IMR-90 (cell line): ENCODE measurements at places on chromosomes 11 and 22.

GRCh38 chr11:74035264-74035663, 26.4 kb upstream of the UCP3 start:
- DNase-seq, result peak; percentile 72
- H3K27me3 ChIP-seq, result no peaks in the 10 kb centered on the region
- no peak overlapping the region for H3K27ac ChIP-seq
- no peak overlapping the region for H3K4me3 ChIP-seq
- H3K36me3 ChIP-seq, result peaks cover 28% of the 10 kb centered on the region

DNA sequence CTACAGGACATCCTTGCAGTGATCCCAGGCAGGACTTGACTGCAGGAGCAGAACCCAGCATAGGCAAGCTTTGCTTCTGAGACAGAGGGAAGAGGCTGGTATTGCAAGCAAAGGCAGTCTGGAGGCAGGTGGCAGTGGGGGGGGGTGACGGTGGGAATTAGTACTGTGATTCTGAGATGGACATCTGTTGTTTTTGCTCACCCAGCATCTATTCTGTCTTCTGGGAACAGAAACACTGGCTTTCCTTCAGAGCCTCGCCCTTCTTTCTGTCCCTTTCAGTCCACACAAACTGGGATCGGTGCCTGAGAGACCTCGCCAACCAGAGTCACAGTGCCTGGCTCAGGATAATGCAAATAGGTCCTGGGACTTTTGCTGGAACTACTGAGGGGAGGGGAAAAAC, 31.2 kb upstream of the RASL10A start:
- H3K27me3 ChIP-seq, result no peaks in the 10 kb centered on the region
- H3K27ac ChIP-seq, result no peak overlapping the region
- H3K4me1 ChIP-seq, result no peaks in the 10 kb centered on the region

DNA sequence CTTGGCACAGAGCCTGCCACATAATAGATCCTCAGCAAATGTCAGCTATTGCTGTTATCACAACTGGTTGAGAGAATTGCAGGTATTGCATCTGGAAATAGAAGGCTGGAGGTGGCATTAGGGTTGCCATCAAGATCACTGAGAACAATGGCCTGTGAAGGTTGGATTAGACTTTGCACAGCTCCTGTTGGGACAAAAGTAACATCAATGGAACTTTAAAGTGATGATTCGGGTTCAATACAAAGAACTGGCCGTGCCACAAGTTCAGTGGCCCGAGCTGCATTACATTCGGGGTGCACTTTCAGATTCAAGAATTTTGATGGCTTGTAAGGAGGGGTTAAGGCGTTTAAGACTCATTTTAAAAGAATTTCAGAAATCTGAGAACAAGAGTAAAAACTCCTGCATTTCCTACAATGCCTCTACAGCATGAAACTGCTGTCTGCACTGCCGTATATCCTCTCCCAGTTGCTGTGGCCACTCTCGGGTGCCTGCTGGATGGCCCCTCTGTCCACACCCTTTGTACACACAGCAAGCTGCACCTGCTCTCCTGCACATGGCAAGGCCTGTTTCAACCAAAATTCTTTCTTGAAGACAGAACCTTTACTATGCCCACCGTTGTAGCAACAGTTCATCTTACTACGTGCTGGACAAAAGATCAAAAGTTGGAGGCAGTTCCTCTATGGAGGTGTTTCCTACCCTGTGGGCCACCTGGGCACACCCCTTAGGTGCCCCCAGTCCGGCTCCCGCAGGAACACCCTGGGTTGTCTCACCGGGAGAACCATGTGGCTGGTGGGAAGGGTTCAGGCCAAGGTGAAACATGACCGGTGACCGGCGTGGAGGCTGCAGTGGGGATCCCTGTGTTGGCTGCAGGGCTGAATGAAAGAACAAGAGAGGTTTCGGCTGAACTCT, 17.5 kb upstream of the SHANK2 start:
- no peak for DNase-seq
- H3K4me1 ChIP-seq, result peaks cover 8% of the 10 kb centered on the region
- no peak overlapping the region for H3K4me3 ChIP-seq
- no peaks in the 10 kb centered on the region for H3K36me3 ChIP-seq
- H3K27me3 ChIP-seq, result 0 out of 2 replicates have a peak, but pooled peaks cover 3% of the 10 kb centered on the region
- no peak overlapping the region for H3K27ac ChIP-seq

DNA sequence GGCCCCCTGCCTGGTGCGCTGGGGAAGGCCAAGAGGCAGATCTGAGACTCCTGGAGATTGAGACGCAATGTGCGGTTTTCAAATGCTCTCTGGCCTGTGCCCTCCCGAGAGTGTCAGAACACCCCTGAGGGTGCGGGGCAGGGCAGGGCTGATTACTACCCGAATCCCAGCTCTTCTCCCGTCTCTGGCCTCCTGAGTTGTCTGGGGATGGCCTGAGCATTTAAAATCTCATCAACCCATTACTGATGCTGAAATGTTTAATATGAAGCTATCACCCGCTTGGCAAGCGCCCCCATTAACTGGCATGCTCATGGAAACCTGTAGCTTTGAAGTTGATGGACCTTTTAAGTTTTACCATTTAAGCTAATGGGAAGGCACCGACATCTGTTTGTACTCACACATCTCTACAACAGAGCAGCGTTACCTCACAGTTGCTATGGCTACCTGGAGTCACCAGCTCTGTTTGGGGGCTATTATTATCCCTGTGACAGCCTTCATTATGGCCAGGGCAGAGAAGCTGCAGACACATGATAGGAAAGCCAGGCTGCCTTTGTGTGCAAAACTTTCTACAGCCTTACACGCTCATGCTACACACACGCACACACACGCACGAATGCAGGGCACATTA, 3.6 kb upstream of the MB start:
- H3K27me3 ChIP-seq, result peaks cover 15% of the 10 kb centered on the region
- no peak overlapping the region for H3K27ac ChIP-seq
- DNase-seq, result peak; percentile 36
- H3K4me1 ChIP-seq, result peaks cover 2% of the 10 kb centered on the region; the same call in 1 of the 2 replicates

DNA sequence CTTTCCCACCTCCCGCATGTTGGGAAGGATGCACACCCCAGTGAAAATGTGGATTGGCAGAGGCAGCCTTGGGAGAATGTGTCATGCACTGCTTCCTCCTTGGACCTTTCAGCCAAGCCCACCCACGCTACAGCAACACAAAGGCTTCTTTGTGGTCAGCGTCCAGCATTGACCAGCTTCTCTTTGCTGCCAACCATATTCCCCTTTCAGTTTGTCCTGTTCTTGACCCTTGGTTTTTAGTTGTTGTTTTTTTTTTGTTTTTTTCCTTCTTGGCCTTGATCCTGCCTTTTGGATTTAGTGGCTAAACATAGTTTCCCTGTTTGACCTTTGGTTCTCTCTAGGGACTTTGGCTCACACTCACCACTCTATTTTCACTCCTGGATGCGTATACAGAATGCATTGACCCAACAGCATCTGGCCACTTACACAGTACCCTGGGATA, 573.6 kb downstream of the INSC start:
- DNase-seq, result peak; percentile 68
- H3K4me1 ChIP-seq, result no peaks in the 10 kb centered on the region; the same call in 1 of the 2 replicates
- H3K4me3 ChIP-seq, result no peak overlapping the region
- no peaks in the 10 kb centered on the region for H3K27me3 ChIP-seq
- no peaks in the 10 kb centered on the region for H3K36me3 ChIP-seq
- H3K27ac ChIP-seq, result no peak overlapping the region

- no peaks in the 10 kb centered on the region for H3K27me3 ChIP-seq
- H3K27ac ChIP-seq, result no peak overlapping the region
- no peak for DNase-seq
- H3K4me3 ChIP-seq, result no peak overlapping the region
- H3K36me3 ChIP-seq, result peaks cover 45% of the 10 kb centered on the region
Observed at GRCh38 chr11:68053117-68053516, 14.3 kb downstream of the TCIRG1 start.

- no peaks in the 10 kb centered on the region for H3K27me3 ChIP-seq
- peak; percentile 21 for DNase-seq
- H3K4me3 ChIP-seq, result no peak overlapping the region
- H3K27ac ChIP-seq, result no peak overlapping the region
- H3K36me3 ChIP-seq, result peaks cover 4% of the 10 kb centered on the region; the same call in 1 of the 2 replicates
Observed at GRCh38 chr11:45209891-45210699, 63.7 kb downstream of the PRDM11 start.

- H3K27me3 ChIP-seq, result peaks cover 46% of the 10 kb centered on the region
- peak; percentile 42 for DNase-seq
- H3K36me3 ChIP-seq, result no peaks in the 10 kb centered on the region
- no peak overlapping the region for H3K4me3 ChIP-seq
- no peak overlapping the region for H3K27ac ChIP-seq
- H3K4me1 ChIP-seq, result peaks cover 4% of the 10 kb centered on the region; the same call in 1 of the 2 replicates
Observed at GRCh38 chr11:1548221-1549070, 23.6 kb downstream of the DUSP8 start.

- H3K36me3 ChIP-seq, result no peaks in the 10 kb centered on the region
- H3K27ac ChIP-seq, result no peak overlapping the region
- H3K4me1 ChIP-seq, result peaks cover 5% of the 10 kb centered on the region
- H3K27me3 ChIP-seq, result no peaks in the 10 kb centered on the region
- DNase-seq, result no peak
Observed at GRCh38 chr22:44316393-44317122, 3.8 kb upstream of the SHISAL1 start.

GRCh38 chr22:32920734-32921133, 119.2 kb downstream of the TIMP3 start:
- H3K27ac ChIP-seq, result no peak overlapping the region
- no peak for DNase-seq
- peaks cover 45% of the 10 kb centered on the region for H3K27me3 ChIP-seq
- no peaks in the 10 kb centered on the region for H3K36me3 ChIP-seq

- peaks cover 26% of the 10 kb centered on the region for H3K4me1 ChIP-seq
- H3K27ac ChIP-seq, result peak overlapping the region; percentile 98
- H3K27me3 ChIP-seq, result no peaks in the 10 kb centered on the region
- peak overlapping the region; percentile 99 for H3K4me3 ChIP-seq
- no peaks in the 10 kb centered on the region for H3K36me3 ChIP-seq
Observed at GRCh38 chr11:128522055-128522942, 65.1 kb downstream of the ETS1 start.

DNA sequence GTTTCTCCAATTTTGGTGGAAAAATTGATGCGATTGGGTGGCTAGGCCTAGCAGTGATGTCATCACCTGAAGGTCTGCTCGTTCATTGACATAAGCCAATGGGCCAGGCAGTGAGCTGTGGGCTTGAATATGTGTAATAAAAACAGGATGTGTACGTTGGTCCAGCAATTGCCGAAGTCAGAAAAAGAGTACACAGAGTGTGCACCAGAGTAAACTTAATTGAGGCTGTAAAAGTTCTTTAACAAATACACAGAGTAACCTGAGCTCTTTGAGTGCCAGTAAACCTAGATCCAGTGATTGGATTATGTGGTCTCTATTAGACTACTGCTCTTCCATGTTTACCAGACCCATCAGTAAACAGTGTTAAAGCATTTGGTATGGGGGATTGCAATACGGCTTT, 13.0 kb upstream of the GLYATL1 start:
- no peaks in the 10 kb centered on the region for H3K36me3 ChIP-seq
- H3K4me1 ChIP-seq, result peaks cover 3% of the 10 kb centered on the region; the same call in 1 of the 2 replicates
- H3K27me3 ChIP-seq, result no peaks in the 10 kb centered on the region; the same call in 1 of the 2 replicates
- peak; percentile 72 for DNase-seq
- no peak overlapping the region for H3K4me3 ChIP-seq

GRCh38 chr22:20638507-20638870, 131.1 kb downstream of the MED15 start:
- H3K27ac ChIP-seq, result no peak overlapping the region
- DNase-seq, result no peak
- H3K36me3 ChIP-seq, result no peaks in the 10 kb centered on the region
- H3K4me3 ChIP-seq, result no peak overlapping the region

DNA sequence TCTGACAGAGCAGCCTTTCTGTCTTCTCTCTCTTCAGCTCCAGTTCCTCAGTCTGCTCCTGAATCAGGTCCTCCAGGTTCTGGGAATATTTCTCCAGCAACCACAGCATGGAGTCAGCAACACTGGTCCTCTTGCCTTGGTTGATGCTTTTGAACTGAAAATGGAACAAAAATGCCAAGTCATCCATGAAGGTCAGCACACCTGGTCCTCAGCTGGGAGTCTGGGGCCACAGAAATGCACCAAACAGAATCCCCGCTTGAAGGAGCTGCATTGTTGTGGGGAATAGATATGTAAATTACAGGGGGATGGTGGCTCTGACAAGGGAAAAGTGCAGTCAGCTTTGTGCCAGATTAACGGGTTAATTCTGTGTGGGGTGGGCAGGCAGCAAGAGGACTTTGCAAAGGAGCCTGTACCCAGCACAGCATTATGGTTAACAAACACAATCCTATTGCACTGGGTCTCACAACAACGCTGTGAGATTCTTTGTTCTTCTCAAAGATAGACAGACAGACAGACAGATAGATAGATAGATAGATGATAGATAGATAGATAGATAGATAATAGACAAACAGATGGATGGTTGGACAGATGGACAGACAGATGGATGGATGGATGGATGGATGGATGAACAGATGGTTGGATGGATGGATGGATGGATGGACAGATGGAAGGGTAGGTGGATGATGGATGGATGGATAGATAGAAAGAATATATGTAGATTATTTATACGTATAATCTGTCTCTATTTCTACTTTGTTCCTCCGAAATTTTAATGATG, 33.8 kb upstream of the LRRC32 start:
- DNase-seq, result no peak
- H3K4me3 ChIP-seq, result no peak overlapping the region
- no peaks in the 10 kb centered on the region for H3K36me3 ChIP-seq
- peaks cover 11% of the 10 kb centered on the region; the same call in 1 of the 2 replicates for H3K27me3 ChIP-seq

GRCh38 chr11:108431997-108432396, 35.3 kb downstream of the C11orf65 start:
- H3K27me3 ChIP-seq, result no peaks in the 10 kb centered on the region
- no peaks in the 10 kb centered on the region for H3K4me1 ChIP-seq
- H3K4me3 ChIP-seq, result no peak overlapping the region
